ENCODE measurements at places on chromosomes 3 and 15.

GRCh38 chr15:29854413-29854812 lies 32.1 kb upstream of the TJP1 start:
- DNase-seq, result no peak

DNA sequence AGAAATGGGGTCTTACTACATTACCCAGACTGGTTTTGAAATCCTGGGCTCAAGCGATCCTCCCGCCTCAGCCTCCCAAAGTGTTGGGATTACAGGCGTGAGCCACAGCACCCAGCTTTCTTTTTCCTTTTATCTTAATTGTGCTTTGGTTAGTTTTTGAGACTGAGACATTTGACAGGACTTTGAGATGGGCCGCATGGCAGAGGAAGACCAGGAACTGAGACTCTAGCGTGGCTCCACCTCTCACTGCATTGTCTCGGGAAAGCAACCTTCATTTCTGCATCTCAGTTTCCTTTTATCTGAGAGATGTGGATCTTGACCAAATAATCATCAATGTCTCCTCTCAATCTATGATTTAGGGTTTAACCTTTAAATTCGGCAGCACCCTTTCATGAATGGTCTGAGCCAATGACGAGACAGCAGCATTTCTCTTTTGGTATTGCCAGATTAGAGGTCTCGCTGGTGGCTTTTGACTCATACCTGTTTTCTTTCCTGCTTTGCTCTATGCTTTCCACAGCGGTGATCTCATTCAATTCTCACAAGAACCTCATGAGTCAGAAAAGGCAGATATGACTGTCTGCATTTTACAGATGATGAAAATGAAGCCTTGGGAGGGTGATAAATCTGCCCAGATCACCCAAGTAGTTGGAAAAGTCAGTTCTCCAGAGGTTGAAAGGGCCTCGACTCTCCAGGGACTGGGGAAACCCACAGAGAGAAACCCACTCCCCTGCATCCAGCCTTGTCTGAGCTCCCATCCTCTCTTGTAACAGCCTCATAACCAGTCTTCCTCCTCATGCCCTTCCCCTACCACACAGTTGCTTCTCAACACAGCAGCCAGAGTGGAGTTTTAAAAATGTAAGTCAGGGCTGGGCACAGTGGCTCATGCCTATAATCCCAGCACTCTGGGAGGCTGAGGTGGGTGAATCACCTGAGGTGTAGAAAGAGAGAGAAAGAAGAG lies 84.8 kb upstream of the FOXB1 start:
- no peak for DNase-seq

GRCh38 chr3:50873376-50874157 lies 198.8 kb downstream of the DOCK3 start:
- DNase-seq, result no peak

GRCh38 chr15:93478947-93479346 lies 389.9 kb upstream of the RGMA start:
- DNase-seq, result no peak

DNA sequence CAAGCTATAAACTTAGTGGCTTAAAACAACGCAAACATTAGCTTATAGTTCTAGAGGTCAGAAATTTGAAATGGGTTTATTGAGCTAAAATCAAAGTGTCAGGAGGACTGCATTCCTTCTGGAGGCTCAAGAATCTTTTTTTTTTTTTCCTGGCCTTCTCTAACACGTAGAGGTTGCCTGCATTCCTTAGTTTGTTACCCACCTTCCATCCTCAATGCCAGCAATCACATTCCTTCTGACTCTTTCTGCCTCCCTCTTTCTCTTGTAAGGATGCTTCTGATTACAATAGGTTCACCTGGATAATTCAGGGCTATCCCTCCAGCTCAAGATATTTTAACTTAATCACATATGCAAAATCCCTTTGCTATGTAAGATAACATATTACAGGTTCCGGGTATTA lies 24.8 kb downstream of the REC114 start:
- no peak for DNase-seq

Measured in activated naive CD4-positive, alpha-beta T cell (primary cell).